Cortex of kidney (tissue), 1 donor: ENCODE measurements at places on chromosomes 13 and 19.

GRCh38 chr19:19033176-19033425 lies 216 bp downstream of the SUGP2 start:
- no peak for DNase-seq

- DNase-seq: no peak
Measured at GRCh38 chr13:46717275-46717674, 79.7 kb downstream of the ESD start.

DNA sequence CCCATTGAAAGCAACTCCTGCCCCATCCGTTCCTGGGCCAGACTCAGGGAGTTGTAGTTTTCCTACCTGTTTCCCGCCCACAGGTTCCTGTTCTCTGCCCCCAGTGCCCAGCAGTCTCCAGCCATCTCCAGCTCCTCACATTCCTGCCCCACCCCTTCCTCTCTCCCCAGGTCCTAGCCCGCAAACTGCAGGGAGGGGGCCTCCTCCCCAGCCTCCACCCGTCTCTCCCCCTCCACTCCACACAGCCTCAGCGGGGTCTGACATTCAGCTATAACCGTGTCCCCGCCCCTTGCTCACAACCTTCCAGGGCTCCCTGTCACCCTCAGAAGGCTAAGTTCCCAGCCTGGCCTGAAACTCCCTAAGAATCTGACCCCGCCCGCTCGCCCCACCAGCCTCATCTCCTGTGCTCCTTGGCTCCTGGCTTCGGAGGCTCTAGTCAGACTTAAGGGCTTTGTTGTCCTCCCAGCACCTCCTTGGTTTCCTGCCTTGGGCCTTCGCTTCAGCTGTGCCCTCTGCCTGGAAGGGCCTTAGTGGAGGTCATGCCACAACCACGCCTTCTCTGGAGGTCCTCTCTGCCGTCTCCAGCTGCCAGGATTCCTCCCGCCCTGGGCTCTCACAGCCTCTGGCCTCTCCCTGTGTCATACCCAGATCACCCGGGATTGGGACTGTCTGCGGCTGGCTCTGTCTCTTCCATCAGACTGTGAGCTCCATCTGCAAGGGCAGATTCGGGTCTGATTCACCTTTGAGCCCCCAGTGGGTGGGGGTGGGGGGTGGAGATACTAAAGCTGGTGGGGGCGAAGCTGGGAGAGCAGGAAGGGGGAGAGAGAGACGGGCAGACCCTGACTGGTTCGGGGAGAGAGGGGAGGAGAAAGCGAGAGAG lies 5.1 kb upstream of the SPACA6 start:
- DNase-seq: no peak

DNA sequence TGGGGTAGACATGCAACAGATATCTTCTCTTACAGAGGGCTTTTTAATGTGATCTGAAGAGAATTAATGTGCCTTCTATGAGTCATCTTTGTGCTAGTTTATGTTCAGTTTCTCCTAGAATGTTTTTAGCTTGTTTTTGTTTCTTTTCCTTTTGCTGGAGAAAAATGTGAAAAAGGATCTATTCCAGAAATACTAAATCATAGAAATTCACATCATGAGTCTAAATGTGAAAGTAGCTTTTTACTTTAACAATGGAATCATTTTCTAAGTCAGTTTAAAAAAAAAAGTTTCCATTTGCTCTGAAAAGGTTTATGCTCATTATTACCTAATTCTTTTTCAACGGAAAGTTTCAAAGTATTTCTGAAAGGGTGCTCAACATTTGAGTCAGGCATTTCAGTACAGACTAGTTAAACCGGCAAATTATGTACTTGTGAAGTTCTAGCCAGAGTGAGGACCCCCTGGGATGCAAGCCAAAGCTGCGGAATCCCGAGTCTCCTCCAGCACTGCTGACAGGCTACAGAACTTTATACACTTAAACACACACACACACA lies 72.9 kb downstream of the SPATA13 start:
- no peak for DNase-seq

DNA sequence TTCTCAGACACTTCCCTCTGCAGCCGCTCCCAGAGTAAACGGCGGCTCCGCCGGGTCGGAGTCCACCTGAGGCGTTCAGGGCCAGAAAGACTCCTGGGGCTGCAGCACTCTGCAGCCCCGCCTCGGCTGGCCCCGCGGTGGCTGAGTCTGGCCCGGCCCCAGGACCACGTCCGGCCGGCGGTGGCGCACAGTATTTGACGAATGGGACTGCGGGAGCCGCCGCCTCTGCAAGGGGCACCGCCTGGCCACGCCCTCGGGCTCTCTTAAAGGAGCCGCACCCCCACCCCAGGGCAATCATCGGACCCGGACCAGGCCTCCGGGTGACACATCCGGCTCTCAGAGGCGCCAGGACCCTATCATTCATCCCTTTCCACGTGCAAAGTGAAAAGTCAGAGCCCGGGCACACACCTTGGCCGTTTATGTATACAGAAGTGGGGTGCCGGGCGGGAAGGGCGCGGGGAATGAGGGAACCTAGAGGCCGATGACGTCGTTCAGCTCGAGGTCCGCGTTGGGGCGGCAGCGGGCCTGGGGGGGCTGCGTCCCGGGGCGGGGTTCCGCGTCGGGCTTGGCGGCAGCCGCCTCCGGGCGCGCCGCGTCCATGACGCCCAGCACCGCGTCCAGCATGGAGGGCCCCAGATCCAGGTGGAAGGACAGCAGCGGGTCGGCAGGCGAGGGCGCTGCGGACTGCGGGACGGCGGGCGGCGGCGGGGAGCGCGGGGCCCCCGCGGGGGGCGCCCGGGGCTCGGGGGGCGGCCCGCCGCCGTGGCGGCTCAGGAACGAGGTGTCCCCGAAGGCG lies 1.2 kb upstream of the LENG9 start:
- DNase-seq: no peak

GRCh38 chr19:56476651-56477428 lies at the start of gene ZNF667:
Gene ZNF667, minus strand, starts transcription at chr19:56477345. Its CDS starts 14,975 bp downstream, at chr19:56462370.
- no peak for DNase-seq

DNA sequence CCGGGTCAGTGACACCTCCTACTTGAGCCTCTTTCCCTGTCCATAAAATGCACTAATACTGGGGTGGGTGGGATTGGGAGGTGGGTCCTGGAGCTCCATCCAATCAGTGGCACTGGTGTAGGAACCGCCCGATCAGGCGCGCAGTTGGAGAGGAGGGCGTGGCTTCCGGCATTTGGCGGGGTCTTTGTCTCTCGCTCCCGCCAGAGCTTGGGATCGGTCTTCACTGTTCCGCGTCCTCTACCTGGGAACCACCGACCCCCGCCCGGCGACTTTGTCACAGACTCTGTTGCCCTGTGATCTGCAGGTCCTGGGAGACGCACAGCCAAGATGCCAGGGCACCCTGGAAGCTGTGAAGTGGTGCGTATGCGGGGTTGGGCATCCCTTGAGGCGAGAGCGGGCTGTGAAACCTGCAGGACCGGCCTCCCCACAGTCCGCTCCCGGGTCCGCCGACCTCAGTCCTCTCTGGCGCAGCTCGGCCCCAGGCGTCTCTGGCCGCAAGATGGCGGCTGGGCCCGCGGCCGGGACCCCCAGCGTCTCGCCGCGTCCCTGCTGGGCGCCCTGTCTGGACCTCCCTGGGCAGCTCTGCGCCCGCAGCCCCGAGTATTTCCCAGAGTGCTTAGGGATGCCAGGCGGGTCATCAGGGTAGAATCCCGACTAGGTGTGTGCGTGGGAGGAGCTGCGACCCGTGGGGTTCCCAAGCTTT lies 41.6 kb upstream of the ZNF730 start:
- DNase-seq: no peak

GRCh38 chr13:79549355-79550106 lies 68.6 kb downstream of the NDFIP2 start:
- DNase-seq: no peak

DNA sequence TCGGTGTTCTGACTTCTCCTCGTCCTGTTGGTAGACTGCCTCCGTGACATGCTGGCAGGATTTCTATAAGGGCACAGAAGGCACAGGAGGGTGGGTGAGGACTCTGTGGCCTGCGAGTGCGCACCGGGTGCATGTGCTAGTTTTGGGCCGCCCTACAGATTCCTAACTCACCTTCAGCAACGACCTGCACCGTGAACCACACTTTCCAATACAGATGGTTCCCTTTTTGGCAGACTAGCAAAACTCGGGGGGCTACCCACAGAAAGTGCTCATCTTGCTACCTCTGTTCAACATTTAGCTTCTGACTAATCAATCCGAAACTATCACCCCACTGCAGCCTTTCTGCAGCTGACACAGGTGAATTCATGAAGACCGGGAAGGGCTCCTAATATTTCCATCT lies 14.1 kb upstream of the AMER2 start:
- no peak for DNase-seq

- DNase-seq: no peak
Measured at GRCh38 chr13:25575562-25575961, 203.8 kb downstream of the ATP8A2 start.

- DNase-seq: no peak
Measured at GRCh38 chr19:7489609-7490044, 792 bp upstream of the PEX11G start.
